ENCODE measurements at places on chromosomes 6 and 20.

DNA sequence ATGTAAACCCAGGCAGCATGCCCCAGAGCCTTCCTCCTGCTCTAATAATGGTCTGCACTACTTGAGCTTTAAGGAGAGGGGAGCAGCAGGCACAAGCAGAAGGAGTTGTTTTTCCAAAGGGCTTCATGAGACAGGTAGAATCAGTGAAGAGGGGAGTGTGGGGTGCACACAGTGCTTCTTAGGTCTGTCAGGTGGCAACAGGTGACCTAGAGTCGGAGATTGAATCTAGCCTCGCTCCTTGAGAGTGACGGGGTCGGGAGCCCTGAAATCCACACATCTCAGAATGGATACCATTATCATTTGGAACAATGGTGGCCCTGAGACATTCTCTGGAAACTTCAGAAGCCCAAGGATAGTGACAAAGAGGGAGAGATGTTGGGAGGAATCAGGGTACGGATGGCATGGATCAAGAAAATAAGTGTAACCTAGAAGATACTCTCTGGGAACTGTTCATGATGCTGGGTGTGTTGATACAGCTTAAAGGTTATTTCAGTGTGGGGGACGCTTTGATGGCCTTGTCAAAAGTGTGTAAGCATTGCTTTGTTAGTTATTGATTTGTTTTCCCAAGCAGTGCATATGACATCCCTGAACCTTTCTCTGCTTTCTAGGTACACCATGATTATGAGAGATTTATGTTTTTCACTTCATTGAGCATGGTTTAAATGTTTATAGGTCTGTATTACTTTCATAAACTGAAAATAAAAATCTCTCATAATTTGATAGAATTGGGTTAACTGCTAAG, 77.8 kb upstream of the L3MBTL3 start:
- DNase-seq: no peak

DNA sequence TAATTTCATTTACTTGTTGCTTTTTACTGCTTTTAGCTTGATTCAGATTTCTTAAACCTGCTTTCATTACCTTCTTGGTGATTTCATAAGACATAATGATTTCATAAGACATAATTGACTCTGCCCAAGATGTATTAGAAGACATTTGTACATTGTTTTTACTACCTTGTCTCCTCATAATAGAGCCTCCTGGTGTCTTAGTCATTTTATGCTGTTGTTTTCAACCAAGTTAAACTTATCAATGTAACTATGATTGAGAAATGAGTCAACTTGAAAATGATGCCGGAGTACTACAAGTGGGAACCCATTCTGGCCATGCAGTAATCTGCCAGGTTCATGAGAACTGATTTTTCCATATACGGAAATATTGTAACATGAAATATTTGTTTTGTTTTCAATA, 573.6 kb downstream of the MMUT start:
- no peak for DNase-seq

- DNase-seq: no peak
These were observed 37.4 kb upstream of the RIPPLY2 start for GRCh38 chr6:83815631-83816272.

DNA sequence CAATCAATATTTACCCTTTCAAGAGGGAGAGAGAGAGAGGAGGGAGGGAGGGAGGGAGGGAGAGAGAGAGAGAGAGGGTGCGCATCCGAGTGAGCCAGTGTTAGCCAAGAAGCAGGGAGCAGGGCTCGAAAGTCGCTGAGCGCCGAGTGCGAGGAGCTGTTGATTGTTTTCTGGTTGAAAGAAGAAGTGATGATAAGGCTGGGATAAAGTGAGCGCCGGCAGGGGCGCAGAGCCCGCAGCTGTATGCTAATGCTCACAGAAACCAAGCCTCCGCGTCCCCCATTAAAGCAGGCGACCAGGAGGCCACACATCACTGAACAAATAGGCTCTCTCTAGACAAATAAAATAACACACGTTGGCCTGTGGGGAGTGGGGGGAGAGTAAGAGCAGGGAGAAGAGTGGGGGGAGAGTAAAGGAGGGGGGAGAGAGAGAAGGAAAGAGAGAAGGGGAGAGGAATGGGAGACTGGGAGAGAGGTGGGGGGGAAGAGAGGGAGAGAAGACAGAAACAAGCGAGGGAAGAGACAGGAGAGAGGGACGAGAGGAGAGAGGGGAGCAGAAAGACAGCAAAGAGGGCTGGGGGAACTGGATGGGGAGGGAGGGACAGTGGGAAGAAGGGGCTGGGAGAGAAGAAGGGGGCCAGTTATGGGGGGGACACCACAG, 5.0 kb upstream of the INSM1 start:
- DNase-seq: no peak

DNA sequence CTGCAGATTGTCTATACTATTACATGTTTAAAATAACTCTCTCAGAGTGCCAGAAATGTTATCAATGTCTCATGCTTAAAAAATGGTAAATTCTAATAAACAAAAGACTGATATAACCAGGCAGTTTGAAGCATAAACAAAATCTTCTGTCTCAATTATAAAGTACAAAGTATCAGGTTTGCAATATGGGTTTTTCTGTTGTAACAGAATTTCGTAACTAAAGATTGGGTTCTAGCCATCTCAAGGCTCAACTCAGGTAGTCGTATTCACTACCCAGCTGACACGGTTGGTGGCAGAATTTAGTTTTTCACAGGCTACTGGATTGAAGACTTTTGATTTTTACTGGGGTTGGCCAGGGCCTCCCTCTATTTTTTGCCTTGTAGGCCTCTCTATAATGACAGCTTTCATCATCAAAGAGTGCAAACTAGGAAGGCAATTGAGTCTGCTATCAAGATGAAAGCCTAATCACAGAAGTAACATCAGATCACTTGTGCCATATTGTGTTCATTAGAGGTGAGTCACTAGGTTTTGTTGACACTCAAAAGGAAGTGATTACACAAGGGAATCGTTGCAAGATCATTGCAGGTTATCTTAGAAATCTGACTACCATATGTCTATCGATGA, 3.6 kb downstream of the CYP39A1 start:
- DNase-seq: no peak

DNA sequence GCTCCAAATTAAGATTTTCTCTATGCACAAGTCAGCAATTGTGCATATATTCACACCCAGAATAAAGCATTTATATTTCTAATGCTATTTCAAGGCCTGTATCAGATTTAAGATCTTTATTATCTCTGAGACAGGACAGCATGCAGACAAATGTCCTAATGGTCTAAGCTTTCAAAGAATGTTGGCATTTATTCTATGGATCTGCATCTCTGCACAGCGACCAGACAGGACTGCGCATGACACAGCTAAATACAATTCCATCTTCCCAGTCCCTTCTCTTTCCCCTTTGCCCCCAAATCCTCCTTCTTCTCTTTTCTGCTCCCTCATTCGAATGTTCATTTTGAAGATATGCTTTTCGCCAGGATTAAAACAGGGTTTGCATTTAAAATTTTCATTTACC, 478.5 kb downstream of the PKHD1 start:
- DNase-seq: no peak

DNA sequence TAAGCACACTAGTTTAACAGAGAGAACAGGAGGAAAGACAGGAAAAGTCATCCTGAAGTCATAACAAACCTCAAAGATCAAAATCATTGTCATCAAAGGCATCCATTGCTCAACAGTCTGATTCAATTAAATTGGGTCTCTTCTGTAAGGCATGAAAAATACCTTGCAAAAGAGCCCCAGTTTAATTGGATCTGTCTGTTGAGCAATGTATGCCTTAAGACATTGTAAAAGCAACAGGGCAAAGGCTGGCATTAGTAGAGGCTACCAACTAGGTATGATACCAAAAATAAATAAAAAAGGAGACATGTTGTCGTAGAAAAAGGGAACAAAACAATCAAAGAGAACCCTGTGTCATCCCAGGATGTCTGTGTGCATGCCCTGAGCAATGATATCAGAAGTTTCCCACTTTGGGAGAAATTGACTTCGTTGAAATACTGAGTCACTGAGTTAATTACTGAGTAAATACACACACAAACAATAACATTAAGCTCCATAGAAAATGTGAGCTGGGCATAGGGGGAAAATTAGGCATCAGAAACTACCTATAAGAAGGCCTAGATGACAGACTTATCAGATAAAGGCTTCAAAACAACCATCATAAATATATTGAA, 1013.8 kb upstream of the CITED2 start:
- no peak for DNase-seq

- DNase-seq: no peak
These were observed 97.5 kb downstream of the PSMG4 start for GRCh38 chr6:3356056-3356823.

DNA sequence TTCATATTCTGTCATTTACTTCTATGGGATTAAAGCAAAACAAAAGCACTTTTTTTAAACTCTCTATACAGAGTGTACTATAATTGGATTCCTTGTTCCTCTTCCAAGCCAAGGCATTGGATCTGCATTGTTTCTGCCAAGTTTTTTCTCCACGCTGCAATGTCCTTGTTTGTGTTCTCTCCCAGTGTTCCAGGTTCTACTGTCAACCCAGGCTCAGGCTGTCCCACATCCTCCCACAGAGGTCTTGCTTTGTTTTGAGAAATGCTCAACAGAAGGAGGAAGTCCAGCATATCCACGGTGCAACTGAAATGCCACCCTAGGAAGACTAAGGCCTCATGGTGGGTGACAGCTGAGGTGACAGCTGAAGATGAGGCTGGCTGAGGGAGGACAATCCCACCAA, 287.1 kb upstream of the PRDM1 start:
- no peak for DNase-seq

DNA sequence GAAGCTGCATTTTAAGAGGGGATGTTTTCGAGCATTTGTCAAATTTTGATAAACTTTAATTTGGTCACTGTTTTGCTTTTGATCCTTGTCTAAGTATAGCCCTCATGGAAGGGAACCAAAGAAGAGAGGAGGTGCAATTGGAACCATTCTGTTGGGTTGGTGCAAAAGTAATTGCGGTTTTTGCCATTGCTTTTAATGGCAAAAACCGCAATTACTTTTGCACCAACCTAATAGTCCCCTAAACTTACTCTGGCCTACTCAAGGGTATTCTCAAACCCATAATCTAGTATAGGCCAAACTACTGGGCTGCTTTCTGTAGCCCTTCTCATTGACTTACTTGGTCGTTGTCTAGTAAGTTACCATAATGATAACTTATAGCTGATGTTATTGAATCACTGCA, 634.7 kb downstream of the MAFB start:
- DNase-seq: no peak

DNA sequence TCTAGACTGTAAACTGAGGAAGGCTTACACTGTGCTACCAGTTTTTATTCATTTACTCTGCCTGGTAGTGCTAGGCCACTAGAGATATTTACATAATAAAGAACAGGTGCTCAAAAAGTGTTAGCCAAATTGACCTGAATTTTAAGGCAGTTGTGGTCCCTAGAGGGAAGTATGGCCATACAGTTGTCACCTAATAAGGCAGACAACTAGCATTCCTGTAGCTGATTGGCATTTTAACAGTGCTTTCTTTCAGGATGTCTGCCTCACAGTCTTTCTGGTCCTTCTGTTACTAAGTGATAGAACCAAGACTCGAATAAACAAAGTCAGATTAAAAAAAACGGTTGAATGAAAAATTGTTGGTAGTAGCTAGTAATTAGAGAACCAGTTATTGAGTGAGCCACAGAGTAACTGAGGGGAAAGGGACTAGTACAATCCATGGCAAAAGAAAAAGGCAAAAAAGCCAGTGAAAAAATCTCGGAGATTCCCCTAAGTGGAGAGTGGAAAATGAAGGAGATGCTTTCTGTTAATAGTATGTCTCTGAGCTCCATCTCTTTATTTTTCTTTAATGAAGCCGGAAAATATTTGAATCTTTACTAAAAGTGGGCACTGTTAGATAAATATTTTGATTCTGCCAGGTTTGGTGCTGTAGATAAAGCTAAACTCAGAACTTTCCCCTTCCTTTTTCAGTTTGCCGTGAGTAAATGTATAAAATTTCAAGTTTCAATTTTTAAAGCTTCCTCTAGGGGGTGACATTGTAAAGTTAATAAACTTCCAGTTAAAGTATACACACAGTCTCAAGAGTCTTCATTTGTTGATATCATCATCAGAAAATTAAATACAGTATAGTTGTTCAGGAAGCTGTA, 9.1 kb downstream of the VTA1 start:
- DNase-seq: no peak

- DNase-seq: no peak
These were observed 22.0 kb upstream of the PRSS35 start for GRCh38 chr6:83490217-83490807.

GRCh38 chr6:37704066-37704465, 6.4 kb upstream of the MDGA1 start:
- DNase-seq: no peak

DNA sequence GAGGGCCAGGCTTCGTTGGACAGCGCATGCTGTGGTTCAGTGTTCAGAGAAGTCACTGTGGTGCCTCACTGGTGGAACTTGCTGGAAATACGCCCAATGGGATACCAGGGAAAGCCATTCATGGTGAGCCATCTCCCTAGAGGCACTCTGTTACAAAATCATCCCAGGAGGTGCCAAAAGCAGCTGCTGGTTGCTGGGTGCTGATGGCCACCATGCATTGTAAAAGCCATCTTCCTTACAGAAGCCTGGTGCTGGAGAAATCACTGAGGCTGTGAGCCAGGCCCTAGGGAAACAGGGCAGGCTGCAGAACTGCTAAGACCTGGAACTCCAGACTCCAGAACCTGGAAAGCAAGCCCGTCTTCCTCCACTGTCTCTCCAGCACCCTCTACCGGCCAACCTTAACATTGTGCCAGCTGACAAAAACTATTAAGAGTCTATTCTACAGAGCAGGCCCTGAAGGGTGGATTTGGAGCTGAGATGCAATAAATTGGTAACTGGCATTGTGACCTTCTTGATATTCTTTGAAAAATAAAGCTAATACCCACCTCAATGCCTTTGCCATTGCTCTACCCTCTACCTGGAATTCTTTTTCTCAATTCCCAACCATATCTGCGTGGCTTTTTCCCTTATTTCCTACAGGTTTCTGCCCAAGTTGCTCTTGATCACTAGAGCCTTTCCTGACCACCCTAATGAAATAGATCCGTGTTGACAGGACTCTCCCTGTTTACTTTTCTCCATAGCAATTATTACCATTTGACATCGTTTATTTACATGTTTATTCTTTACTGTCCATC, 18.5 kb downstream of the SNRPB start:
- DNase-seq: no peak

DNA sequence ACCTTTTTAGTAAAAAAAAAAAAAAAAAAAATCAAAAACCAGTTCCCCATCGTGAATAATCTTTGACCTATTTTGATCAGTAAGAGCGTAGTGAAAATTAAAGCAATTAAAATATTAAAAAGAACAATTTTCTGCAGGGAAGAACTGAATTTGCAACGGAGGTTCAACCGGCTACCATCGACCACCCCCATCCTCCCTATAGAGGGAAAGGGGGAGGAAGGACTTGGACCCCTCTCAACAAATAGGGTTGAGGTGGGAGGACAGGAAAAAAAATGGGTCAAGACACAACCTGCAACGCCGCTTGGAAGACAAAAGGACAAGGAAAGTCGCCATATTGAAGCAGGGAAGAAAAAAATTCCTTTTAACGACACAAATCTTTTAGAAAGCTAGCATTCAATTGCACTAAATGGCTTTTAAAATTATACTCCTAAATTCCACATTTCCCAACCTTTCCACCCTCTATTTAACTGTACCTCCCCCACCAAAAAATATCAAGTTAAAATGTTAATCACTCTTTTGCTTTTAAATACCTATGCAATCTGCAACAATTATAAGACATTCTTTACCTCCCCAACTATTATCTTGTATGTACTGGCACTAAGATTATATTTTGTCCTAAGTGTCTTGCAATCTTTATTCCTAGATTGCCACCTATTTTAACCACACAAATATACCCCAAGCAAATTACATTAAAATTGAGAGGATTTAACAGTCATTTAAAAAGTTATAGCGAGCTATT, 1.7 kb downstream of the PPP1R10 start:
- DNase-seq: no peak

- DNase-seq: no peak
These were observed 604.4 kb upstream of the NOX3 start for GRCh38 chr6:156060013-156060412.

GRCh38 chr20:59084041-59084850, 41.7 kb upstream of the PRELID3B start:
- no peak for DNase-seq

All from AG04449 (cell line).